ENCODE measurements at places on chromosomes 2 and 18.

GRCh38 chr2:131008967-131009366, 84.3 kb downstream of the FAM168B start:
- no peak for DNase-seq

GRCh38 chr2:176947754-176948153, 264.8 kb upstream of the HNRNPA3 start:
- DNase-seq, result no peak

DNA sequence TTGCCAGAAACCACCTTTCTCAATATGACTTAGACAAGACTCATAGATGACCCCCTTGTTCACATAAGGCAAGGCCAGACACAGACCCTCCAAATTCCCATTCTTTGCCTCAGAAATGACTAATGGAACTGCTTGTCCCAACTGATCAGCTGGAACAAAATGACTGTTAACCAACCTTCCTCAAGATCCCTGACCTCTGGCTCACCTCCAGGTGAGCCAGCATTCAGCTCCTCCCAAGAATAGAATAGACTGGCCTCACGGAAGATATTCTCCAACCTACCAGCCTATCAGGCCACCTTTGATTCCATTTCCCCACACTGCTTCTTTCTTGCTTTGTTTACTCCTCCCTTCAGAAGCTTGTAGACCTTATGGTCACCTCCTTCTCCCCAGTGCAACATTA, 195.7 kb upstream of the VWC2L start:
- DNase-seq, result no peak

- no peak for DNase-seq
Measured at GRCh38 chr18:42640160-42640559, 475.3 kb downstream of the RIT2 start.

DNA sequence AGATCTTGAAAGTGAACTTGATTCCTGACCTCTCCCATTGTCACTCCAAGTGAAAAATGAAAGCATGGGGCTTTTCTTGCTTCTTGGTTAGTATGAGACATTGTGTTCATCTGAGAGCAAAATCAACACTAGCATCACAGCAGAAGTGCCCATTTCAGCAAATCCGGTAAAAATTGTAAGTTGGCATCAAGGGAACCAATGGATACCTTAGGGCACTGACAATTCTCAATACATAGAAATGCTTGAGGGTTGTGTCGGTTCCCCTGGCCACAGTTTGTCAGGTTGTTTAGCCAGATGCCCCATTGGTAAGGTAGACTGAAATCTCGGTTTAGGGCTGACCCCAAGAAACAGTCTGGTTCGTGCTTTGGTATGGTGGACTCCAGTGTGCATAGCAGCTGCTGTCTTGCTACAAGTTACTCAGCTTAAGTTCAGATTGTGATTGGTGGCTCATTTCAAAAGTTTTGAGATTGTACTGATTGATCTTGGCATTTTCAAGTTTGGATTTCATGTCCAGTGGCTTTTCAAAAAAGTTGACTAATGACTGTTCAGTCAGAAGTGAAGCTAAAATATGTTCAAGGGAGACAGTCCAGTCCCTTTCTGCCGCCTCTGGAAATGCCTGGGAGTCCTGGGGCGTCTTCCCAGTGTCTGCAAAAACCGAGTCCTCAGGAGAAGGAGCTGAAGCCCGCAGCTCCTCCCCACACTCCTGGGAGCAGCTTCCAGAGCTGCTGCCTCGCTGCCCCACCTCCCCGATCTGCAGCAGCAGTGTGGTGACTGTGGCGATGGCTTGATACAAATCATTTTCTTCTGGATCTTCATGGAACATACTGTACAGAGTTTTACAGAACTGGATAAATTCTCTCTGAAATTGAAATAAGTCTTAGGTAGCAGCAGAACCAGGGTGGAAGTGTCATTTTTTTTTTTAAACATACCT, 5.6 kb downstream of the RPL31 start:
- no peak for DNase-seq

GRCh38 chr2:24509840-24510239, 18.8 kb downstream of the NCOA1 start:
- no peak for DNase-seq

GRCh38 chr2:101831351-101831865, 133.9 kb downstream of the MAP4K4 start:
- DNase-seq, result peak; percentile 18

- DNase-seq, result no peak
Measured at GRCh38 chr2:190250421-190250820, 69.2 kb downstream of the HIBCH start.

All from stimulated activated CD4-positive, alpha-beta T cell treated with anti-CD3 and anti-CD28 coated beads, Interleukin-1b, Interleukin-23, amount 100 ng/mL, for 1 hour (primary cell).